Caki2 (cell line): ENCODE measurements at places on chromosomes 6 and 20.

- no peak for DNase-seq
Measured at GRCh38 chr20:57605045-57605444, 15.2 kb downstream of the ZBP1 start.

DNA sequence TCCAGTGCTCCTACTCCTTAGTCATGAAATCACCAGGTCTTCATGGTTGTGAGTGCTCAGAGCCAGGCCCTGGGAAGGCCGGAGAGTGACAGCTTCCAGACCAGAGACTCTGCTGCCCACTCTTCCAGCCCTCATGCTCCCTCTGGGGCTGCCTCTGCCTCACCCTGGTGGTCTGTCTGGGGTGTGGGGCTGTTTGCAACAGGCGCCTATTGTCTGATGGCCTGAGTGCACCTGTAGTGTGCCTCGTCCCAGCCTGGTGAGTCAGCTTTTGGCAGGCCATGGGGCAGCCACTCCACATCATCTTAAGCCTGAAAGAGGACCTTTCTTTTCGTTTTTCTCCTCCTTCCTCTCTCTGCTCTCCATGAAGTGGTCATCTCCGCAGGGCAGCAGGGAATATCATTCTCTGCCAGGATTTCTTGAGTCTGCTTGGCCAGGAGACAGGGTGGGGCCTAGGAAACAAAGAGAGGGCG lies 173.8 kb downstream of the VEGFA start:
- DNase-seq, result no peak

DNA sequence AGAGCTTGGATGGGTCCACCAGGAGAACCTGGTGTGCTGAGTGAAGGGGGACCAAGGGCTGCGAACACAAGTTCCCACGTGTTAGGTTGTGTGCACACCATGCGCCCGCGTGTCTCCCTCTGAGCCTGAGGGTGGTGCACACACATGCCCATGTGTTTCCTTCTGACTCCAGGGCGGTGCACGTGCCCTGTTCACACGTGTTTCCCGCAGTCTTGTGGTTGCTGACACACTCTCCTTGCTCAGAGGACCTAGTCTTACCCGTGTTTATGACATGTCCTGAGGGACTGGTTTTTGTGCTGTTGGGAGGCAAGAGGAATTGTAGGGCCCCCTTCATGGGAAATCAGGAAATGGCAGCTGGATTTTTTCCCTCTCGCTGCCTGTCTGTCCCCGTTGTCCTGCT lies 36.3 kb upstream of the PCMTD2 start:
- DNase-seq, result no peak

- DNase-seq, result no peak
Measured at GRCh38 chr6:46963626-46964025, 41.9 kb upstream of the ADGRF5 start.

DNA sequence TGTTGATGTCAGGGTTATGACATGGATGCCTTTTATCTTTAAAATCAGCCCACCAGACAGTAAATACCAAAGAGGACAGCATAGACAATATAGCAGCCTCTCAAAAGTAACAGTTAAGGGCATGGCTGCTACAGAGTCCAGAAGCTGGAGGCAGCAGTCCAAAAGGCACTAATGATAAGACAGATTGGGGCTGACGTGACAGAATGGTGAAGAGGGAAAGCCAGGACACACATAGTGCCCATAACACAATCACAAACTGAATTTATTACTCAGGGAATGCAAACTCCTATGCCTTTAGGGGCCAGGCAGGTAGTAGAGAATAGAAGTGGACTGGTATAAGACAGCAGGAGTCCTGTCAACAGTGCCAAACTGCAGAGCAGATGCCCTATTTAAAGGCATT lies 40.7 kb downstream of the TP53INP2 start:
- no peak for DNase-seq

- no peak for DNase-seq
Measured at GRCh38 chr6:95249175-95249574, 328.2 kb upstream of the MANEA start.

- DNase-seq, result no peak
Measured at GRCh38 chr6:30684386-30685156, 1.9 kb downstream of the PPP1R18 start.

- DNase-seq, result no peak
Measured at GRCh38 chr6:68642081-68642480, 7.0 kb downstream of the ADGRB3 start.

- no peak for DNase-seq
Measured at GRCh38 chr6:119511024-119511423, 161.5 kb upstream of the MAN1A1 start.

GRCh38 chr6:30450909-30451841 lies 38.1 kb upstream of the HLA-E start:
- DNase-seq, result no peak

GRCh38 chr20:62874964-62875344 lies 13.3 kb upstream of the TCFL5 start:
- no peak for DNase-seq

DNA sequence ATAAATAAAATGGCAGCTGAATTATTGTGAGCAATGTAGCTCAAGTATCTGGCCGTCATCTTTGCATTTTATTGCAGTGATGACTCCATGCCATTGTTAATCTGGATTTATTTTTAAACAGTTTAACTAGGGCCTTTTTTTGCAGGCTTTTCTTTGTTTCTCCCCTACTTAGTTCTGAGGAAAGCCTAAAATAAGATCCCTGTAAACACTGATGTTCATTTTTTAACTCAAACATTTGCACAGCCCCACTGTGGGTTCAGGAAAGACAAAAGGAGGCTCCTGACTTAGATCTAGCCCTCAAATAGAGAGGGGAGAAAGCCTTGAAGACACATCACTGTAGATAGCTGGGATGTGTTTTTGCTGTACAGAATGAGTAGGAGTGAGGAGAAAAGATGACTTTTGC lies 69.2 kb downstream of the PLEKHG1 start:
- no peak for DNase-seq

GRCh38 chr6:2229039-2229438 lies 16.4 kb downstream of the GMDS start:
- DNase-seq, result no peak

DNA sequence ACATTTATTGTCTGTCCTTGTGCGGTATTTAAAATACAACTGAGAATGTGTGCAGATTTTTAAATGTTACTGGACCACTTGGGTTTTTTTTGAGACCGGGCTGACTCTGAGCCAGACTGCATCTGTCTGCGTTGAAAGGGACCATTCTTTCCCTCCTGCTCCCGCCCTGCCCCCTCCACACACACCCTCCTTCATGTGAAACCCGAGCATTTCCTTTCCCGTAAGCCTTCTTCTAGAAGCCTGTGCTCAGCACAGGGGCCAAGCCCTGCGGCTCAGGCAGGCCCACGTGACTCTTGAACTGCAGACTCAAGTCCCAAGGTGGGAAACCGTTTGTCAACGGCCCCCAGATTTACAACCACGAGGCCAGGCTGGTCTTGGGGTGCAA lies 82.7 kb upstream of the FOXC1 start:
- no peak for DNase-seq

- DNase-seq, result no peak
Measured at GRCh38 chr6:111173341-111173740, 86.0 kb downstream of the SLC16A10 start.

DNA sequence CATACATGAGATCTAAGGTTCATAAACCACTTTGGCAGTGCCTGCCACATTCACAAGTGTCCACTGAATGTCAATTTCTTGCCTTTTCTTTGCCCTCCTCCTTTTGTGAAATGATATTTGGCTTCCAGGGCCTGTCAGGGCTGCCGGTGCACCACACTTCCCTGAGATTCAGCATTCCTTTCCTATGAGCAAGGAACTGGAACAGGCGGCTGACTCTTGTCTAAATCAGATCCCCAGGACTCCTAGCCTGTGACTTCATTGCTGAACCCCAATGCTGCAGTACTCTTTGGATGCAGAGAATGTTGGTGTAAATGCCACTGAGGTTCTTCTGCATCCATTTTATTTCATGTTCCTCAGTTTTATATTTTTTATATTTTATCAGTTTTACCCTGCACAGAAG lies 172.2 kb downstream of the ARID1B start:
- DNase-seq, result no peak

DNA sequence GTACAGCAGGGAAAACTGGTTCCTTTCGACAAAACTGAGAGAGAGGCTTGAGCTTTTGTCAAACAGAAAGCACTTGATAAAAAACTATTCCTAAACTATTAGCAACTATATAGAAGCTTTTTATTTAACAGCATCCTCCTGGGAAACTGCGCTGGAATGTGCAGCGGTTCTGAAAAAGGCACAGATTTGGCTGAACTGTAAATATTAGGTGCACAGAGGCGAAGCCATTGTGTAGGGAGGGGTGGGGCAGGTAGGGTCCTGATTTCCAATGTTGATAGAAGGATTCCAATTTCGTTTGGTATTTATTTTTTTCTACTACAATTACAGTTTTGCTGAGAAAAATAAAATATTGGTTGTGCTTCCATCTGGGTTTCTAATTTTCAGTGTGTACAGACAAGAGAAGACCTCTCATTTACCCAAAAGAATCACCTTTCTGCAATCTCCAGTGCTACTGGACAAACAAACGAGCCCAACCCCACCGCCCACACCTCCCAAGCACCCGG lies 698 bp upstream of the SH3BGRL2 start:
- DNase-seq, result no peak

DNA sequence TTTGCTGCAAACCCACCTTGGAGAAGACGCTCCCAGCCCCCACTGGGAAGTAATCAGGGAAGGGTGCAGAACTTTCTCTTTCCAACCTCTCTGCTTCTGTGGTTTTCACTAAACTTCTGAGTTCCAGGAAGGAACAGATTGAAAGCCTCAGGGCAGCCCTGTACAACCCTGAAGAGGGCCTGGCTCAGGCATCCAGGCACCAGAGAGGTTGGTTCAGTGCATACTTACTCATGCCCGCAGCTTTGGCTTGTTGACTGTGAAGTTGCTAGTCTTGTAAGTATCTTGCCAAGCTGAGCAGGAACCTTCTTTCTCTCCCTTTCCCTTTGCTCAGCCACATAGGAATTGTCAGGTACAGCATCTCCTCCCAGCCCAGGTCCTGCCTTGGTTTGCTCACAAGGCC lies 272.2 kb upstream of the FOXQ1 start:
- no peak for DNase-seq

DNA sequence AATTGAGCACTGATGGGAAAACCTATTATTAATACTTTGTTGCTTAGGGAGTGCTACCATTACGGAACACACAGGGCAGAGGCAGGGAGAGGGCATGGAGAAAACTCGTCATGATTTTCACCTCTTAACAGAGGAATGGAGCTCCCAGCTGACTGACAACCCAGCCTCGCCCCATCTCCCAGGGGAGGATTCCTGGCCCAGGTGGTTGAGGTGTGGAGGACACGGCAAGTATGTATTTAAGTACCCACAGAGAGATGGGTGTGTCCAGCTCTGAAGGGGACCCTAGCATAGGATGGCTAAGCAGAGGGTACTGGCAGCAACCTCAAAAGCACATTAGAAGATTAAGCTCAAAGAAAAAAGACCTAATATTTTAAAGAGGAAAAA lies 261.9 kb upstream of the MOCS1 start:
- DNase-seq, result no peak

GRCh38 chr20:22773344-22773743 lies 189.0 kb upstream of the FOXA2 start:
- DNase-seq, result no peak

DNA sequence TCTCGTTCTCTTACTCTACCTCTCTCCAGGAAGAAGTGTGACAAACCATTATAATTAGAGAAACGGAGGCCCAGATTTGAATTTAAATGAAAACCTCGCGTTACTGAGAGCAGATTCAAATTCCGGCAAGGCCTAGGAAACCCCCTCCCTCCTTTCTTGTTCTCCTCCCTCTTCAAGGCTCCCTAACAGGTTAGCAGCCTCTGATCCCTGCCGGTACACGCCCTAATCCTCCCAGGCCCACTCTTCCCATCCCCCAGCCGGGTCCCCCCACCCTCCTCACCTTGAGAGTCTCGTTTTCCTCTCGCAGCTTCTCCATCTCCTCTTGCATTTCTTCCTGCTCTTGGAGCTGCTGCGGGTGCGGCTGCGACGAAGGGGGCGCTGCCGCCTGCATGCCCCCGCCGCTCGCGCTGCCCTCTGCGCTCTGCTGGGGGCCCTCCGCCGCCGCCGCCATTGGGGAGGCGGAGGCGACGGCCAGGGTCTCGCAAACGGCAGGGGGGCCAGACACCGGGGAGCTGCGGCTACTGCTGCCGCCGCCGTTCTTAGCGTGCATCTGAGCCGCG lies 3.8 kb downstream of the MTCL3 start:
- peak; percentile 10 for DNase-seq

DNA sequence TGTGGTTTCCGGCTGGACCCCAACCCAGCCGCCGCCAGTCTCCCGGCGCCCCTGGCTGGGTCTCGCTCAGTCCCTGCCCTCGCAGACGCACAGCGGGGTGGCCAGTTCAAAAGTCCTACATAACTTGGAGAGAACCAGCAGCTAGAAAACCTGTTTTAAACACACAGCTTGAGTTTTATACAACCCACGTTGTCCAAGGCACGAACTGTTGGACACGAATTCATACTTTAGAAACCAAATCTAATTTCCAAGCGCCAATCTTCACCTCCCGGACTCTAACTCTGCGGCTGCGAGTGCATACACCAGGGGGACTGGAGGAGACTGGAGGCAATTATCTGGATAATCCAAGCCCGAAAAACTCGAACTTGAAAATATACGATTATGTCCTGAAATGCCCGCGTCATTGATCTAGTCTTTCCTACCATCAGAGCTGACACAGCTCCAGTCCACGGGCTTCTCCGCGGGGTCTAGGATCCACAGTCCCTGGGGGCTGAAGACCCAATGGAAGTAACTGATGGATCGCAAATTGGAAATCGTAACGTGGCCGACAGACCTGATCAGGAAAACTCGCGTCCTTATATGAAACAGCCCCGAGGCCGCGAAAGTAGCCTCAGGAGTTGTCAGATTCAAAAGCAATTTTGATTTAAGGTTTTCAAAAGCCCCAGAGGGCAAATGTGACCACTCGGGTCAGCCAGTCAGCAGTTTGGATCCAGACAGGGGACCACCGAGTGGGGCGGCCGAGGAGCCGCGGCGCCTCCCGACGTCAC lies 843 bp upstream of the HEY2 start:
- peak; percentile 61 for DNase-seq

DNA sequence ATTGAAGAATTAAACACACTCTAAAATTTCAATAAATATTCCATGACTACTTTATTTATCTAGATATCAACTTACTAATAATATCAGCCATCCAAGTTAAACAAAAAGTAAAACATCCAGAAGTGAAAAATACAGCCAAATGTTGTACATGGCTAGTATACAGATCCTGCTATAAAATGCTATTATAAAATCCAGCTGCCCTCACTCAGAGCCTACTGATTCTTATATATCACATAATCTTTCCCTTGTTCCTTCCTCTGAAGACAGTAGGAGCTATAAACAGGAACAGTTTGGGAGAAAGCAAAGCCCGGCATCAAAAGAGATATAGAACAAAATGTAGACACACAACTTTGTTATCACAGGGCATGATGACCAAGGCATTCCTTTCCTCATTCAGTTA lies 212.9 kb downstream of the PLCB4 start:
- DNase-seq, result no peak
